Testis (tissue), 5 donors: ENCODE measurements at places on chromosomes 13 and 19. TPM values are rescaled to one million over a fixed set of nuclear protein-coding genes. Genes with fewer than 3 reads are reported as not detected.

RDH8 gene
- not detected for total RNA-seq

CHERP gene
- total RNA-seq, result 46.5 TPM

TRAPPC6A gene
- 38.7 TPM for total RNA-seq

SARS2 gene
- 55.3 TPM for total RNA-seq

KATNAL1 gene
- 19.0 TPM for total RNA-seq

TTC9B gene
- 0.50 TPM for total RNA-seq

RPS16 gene
- total RNA-seq, result 1,122 TPM
